Prostate gland (tissue), 2 donors: ENCODE measurements at places on chromosomes 2 and 18.
A peak's percentile ranks its signal among the peaks of the same experiment; 100 is the strongest.

GRCh38 chr2:142865924-142866323, 11.5 kb upstream of the KYNU start:
- no peak for DNase-seq

DNA sequence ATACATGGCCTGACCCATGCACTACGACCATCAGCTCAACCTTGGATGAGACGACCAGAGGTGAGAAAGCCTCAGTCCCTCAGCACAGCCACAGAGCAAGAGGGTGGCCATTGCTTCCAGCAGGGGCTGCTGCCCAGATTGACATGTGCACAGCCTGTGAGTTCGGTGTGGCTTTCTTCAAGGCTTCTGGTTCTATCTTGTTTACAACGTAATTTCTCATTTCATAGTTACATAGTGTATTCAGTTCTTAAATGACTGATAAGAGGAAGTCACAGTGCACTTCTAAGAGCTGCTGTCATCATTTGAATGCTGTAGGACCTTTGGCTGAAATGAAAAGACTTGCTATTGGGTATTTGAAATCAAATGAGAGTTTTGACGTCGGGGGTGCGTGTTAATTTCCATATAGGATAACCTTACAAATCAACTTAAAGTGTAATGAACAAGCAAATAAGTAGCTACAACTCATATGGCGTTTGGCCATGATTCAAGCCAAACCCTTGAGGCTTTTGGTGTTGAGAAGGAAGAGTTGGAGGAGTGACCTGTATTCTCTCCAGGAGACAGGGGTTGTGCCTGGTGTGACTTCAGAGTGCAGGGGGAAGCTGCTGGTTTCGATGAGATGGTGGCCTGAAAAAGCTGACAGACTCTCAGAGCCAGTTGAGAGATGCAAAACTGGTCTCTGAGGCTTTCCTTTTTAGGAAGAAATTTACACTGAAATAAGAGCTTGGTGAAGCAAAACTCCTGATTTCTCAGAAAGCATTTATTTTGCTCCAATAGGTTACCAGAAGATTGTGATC, 51.0 kb downstream of the TSHZ1 start:
- DNase-seq, result no peak

- no peak for DNase-seq
These were observed 67.5 kb upstream of the TTN start for GRCh38 chr2:178874529-178875240.

- DNase-seq, result no peak
These were observed 127.8 kb downstream of the CERS6 start for GRCh38 chr2:168583710-168584521.

- no peak for DNase-seq
These were observed 39.9 kb downstream of the TANK start for GRCh38 chr2:161199912-161200701.

- no peak for DNase-seq
These were observed 29.5 kb upstream of the PAIP2B start for GRCh38 chr2:71256421-71256820.

DNA sequence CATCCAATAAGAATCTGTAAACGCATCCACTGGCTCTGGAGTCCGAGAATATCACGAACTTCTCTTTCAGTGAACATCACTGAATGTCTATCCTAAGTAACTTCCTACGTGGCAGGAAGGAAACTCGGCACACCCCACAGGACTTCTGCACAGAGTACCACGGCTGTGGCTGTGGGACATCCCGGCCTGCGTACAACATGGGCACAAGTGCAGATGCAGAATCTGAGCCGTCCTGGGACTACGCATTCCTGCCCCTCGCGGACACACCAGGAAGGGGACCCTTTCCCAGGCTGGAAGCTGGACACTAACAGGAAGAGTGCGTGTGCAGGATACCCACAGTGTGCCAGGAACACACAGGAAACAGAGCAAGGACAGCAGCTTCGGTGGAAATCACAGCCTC, 60.6 kb downstream of the ZNF516 start:
- DNase-seq, result no peak

- DNase-seq, result no peak
These were observed 99.9 kb upstream of the NOSTRIN start for GRCh38 chr2:168702579-168702978.

DNA sequence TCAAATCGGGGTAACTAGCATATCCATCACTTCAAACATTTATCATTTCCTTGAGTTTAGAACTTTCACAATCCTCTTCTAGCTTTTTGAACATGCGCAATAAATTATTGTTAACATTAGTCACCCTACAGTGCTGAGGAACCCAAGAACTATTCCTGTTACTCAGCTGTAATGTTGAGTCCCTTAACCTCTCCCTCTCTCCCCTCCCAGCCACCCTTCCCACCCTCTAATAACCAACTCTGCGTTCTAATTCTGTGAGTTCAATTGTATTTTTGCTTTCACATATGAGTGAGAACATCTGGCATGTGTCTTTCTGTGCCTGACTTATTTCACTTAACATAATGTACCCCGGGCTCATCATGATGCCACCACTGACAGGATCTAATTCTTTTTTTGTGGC, 78.6 kb upstream of the RANBP2 start:
- DNase-seq, result no peak

- no peak for DNase-seq
These were observed 126.7 kb downstream of the MYCN start for GRCh38 chr2:16067037-16067406.

- DNase-seq, result no peak
These were observed 176.1 kb upstream of the SESTD1 start for GRCh38 chr2:179440642-179441251.

DNA sequence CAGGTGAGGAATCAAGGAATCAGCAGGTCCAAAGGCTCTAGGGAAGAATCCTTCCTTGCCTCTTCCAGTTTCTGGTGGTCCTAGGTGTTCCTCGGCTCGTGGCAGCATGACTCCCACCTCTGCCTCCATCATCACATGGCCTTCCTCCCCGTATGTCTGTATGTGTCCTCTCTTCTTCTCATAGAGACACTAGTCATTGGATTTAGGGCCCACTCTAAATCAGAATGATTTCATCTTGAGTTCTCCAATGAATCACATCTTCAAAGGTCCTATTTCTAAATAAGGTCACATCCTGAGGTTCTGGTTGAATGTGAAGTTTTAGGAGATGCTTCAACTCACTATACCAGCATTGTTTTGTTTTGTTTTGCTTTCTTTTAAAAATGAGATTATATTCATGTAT, 11.1 kb upstream of the AGFG1 start:
- no peak for DNase-seq

DNA sequence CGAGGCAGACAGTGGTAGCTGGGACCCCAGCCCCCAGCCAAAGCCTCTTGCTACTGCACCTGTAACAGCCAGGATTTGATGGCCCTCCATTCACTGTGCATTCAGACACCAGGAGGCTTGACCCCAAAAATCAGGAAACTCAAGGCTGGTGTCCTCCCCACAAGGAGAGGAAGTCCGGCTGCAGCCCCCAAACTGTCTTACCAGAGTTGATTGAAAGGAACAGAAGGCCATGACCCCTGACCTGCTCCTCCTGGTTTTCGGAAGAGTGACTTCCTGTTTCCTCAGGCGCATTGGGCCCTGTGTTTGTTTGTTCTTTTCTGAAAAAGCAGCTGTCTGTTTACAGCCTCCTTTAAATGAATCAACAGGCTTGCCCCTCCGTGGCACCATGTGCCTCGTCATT, 111.6 kb downstream of the RNF144A start:
- DNase-seq, result no peak

GRCh38 chr2:153509133-153509532, 30.6 kb upstream of the RPRM start:
- DNase-seq, result no peak

DNA sequence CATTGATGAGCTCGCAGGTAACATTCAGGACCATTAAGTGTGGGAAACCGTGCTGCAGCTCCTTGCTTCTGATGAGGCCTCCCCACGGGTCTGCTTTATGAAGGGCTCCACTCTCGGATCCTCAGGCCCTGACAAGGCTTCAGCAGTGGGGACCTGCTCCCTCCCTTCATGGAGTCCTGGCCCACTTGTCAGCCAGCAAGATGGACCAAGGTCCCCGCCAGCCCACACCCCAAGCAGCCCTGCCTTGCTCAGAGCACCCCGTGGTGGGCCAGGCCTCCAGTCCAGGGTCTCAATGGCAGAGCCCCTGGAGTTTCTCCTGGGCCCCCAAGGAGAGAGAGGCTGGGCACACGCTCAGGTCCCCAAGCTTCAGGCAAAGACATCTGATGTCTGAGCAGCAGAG, 41.5 kb downstream of the CROCC2 start:
- DNase-seq, result no peak

DNA sequence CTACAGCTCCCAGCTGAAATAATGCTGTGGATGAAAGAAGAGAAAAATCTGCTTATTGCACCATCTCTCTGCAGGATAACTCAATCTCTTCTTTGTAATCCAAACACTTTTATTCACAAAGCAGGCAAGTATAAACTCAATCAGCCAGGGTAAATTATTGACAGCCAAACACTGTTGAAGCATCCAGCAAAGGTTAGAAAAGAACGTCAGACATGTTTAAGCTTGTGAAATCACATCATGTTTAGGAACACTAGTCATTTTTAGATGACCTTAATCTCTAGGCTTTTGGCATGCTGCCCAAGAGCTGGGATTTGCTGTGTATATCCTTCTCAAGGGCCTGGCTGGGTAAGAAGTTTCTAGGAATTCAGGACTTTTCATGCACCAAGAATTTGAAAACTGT, 1148.1 kb upstream of the FANCL start:
- DNase-seq, result peak; percentile 54

- peak; percentile 87 for DNase-seq
These were observed 225.4 kb downstream of the FAM210A start for GRCh38 chr18:13500869-13501542.

- no peak for DNase-seq
These were observed 83.2 kb downstream of the CELF4 start for GRCh38 chr18:37482433-37482832.

DNA sequence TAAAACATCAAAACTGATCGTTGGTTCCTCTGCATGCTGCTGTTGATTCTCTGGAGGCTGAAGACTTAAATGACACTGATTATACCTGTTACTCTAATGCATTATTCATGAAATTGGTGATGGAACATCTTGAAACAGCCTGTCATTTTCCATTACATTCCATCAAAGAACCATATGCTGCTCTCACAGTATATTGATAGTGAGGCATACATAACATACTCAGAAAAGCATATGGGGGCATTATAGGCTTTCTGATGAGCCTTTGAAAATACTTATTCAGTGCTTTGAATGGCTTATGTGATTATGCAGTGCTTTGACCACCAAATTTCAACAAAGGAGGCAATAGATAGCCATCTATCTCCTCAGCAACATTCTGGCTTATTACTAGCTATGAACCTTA, 392.1 kb downstream of the CDH19 start:
- no peak for DNase-seq

- no peak for DNase-seq
These were observed 304.5 kb downstream of the SLC8A1 start for GRCh38 chr2:40147360-40147759.
